CD4-positive, alpha-beta T cell treated with Interleukin-1 beta for 1 hour (primary cell): ENCODE measurements at places on chromosomes 1 and 21.

DNA sequence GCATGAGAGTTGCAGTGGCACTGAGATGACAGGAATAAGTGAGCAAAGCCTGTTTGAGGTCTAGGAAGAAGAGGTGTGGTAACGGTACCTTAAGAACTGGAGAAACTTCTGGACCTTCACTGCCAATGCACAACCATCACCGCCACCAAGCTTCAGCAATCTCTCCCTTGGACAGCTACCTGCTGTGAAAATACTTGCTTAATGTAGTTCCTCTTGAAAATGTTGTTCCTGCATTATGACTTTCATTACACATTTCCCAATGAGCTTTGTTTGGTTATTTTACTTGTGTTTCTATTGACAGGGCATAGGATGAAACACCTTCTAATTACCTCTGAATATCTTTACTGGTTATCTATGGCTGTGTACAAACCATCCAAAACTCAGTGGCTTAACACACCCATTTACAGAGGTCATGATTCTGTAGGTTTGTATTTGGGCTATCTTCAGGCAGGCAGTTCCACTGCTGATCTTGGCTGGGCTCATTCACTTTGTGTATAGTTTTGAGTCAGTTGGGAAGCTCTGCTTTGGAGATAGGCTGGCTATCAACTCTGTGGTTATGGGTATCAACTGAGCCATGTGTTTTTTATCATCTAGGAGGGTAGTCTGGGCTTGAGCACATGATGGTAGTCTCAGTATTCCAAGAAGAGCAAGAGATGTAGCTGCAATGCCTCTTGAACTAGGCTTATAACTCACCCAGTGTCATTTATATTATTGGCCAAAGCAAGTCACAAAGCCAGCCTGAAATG is 149.4 kb downstream of the ELAVL4 start:
- DNase-seq, result no peak

GRCh38 chr1:223844787-223845036 is 1.0 kb downstream of the TP53BP2 start:
- DNase-seq, result peak; percentile 24

DNA sequence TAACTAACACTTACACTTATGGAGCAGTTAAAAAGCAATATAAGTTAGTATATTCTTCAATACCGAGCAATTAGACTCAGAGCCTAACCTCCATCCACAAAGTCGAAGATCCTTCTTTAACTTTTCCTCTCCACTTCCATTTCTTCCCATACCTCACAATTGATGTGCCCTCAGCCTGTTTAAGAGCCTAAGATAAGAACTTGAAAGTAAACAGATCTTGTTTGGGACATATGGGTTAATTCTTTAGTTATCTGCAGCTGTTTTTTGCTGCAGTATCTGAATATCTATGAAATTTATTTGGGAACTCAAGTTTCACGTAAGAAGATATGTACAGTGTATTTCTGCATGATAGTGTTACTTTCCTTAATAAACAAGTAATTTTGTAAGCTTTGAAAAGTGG is 51.5 kb downstream of the MIGA1 start:
- DNase-seq, result no peak

DNA sequence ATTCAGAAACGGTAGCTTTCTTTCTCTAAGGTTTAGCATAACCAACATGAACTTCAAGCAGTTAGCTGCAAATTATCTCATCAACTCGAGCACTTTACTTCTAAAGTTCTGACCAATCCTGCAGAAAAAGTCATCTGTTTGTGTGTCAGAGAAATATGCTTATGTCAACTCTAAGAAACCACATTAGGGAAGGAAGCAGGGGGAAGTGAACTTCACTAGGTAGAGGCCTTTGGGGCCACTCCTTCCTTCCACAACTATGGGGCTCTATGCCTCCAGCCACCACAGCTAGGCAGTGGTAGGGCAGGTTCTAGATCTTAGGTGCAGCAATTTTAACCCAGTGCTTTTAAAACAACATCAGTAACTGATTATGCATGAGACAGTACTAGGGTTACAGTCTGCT is 375.9 kb downstream of the DSCAM start:
- DNase-seq, result no peak

DNA sequence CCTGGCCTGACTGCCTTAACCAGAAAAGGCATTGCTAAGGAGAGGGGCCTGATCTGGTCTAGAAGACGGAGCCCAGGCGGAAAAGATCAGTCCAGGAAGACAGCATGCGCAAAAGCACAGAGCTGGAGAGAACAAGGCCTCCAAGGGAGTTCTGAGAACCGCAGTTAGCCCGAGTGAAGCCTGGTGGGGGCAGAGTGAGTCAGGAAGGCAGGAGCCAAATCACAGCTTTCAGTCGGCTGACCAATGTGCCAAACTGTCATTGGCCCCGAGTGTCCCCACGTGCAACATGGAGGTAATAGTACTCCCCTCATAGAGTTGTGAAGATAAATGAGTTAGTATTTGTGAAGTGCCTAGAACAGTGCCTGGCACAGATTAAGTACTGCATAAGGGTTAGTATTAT is 1.2 kb upstream of the TSPAN2 start:
- no peak for DNase-seq

DNA sequence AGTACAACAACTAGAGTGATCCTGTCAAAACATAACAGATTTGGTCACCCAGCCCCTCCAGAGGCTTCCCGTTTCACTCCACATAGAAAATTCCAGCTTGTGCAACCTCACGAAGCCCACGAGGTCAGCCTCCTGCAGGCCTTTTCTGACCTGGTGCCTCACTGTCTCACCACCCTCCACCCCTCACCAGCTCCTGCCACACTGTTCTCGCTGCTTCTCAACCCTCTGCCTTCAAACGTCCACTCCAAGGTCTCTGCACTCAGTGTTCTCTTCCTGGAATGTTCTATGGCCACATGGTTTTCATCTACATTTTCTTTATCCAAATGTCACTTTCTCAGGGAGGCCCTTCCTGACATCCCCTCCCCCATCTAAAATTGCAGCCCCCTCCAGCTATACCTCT is 178.9 kb downstream of the DHRS3 start:
- no peak for DNase-seq

GRCh38 chr21:42666925-42667324 is 13.5 kb downstream of the PDE9A start:
- DNase-seq, result no peak

GRCh38 chr1:28097100-28097472 is 8.7 kb upstream of the EYA3 start:
- DNase-seq, result no peak

DNA sequence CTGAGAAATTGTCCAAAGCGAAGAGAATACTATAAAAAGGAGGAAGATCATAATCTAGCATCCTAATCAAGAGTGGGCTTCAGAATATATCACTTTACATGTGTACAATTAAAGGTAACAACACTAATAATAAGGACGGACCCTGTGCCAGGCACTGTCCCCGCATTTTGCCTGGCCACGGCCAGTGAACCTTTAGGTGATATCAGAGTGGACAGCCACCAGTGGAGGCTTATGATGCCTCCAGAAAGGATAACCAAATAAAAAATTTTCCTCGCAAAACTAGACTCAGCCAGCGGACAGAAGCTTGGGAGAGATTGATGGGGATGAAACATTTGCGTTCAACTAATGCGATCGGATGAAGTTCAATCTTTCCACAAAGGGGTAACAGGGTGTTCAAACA is 436.4 kb downstream of the NPHP4 start:
- no peak for DNase-seq

DNA sequence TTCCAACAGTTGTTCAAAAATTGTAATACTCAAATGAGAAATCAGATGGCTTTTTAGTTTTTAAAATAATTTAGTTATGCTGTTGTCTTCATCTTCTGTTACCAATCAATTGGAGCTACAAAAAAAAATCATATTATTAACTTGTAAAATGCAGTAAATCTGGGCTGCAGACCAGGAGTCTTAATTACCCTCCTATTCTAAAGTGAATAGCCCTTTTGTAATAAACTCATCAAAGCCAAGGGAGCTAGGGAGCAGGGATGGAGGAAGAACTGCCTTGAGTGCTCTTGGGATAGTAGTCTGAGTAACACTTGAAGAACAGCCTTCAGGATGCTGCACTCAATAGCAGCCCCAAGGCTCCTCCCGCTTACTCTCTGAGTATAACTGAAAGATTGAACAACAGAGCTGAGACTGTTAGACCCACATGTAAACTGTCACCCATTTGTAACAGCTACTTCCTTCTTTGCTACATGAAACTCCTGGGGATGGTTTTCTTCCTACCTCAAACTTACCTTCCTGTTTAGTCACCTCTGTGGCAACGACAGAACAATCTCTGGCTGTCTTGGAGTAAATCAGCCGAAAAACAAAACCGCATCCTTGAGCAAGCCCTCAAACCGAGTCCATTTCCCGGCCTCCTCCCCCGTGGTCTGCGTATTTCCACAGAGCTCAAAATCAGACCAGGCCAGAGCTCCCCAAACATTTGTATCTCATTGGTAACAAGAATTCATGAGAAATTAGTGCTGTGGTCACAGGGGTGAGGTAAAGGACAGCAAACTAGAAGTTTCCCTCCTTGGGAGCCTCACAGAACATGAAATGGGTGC is 55.9 kb downstream of the CD58 start:
- peak; percentile 71 for DNase-seq

DNA sequence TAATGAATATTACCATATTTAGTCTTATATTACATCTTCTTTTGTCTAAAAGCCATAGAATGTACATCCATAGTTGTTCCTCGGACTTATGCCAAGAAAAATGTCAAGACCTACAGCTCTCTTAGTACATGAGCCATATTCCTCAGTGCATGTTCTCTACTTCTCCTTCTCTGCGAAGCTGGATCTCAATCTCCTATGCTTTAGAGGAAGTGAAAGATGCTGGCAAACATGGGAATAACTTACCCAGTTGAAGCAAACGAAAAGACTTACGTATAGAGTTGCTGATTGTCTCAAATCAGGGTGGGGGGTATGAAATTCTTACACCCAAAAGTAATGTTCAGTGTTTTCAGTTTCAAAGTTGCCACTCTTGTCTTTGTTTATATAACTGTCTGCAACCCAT is 32.7 kb downstream of the OR13G1 start:
- DNase-seq, result no peak

DNA sequence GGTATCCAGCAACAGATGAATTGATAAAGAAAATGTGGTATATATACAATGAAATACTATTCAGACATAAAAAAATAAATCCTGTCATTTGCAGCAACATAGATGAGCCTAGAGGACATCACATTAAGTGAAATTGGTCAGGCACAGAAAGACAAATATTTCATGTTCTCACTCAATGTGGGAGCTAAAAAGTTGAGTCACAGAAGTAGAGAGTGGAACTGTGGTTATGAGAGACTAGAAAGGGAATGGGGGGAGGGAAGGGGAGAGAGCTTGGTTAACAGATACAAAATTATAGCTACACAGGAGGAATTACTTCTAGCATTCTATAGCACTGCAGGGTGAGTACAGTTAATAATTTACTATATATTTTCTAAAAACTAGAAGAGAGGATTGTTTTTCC is 37.1 kb upstream of the SERPINC1 start:
- no peak for DNase-seq

- DNase-seq, result no peak
Measured at GRCh38 chr1:41662765-41663437, 178.4 kb upstream of the EDN2 start.

DNA sequence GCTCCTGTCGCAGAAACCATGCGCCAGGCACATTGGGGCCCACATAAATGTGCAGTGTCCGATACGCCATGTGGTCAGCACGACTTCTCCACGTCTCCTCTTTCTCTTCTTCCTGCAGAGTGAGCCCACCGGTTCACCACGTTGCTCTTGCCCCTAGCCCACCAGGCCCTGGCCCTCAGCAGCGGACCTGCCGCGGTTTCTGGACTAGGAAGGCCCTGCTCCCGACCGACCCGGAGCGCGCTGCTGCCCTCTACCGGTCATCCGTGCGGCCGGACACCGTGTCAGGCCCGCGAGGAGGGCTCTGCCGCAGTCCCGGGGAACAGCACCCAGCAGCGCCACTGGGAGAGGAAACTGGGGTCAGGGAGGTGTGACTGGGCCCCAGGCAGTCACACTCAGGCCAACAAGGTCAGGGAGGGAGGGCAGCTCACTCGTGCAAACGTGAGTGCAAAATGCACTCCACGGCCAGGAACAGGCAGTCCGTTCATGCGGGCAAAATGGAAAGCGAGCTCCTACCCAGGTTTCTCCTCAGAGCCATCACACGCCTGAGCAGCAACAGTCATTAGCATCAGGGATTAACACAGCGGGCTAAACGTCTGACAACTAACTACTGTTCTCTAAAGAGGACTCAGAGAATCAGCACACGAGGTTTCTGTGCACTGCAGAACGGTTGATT is 13.7 kb downstream of the TLR5 start:
- peak; percentile 56 for DNase-seq

DNA sequence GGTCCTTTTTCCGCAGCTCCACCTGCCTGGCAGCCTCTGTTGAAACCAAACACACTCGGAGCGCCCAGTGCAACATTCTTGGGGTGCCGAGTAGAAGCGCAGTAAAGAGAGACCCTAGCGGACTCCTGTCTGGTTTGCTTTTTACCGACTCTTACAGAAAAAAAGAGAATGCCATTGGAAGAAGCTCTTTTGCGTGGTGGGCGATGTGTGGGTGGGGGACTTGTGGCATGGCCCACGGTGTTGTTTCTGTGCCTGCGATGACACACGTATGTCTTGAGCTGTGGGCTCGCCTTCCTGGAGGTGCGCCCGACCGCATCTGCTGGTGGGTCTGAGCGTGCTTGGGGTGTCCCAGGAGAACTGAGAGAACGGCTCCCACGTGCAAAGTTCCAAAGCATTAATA is 7.3 kb upstream of the BARHL2 start:
- DNase-seq, result no peak

GRCh38 chr1:205335692-205336091 is 14.1 kb upstream of the NUAK2 start:
- DNase-seq, result peak; percentile 79

GRCh38 chr1:182484067-182484466 is 34.1 kb downstream of the RGSL1 start:
- DNase-seq, result no peak

DNA sequence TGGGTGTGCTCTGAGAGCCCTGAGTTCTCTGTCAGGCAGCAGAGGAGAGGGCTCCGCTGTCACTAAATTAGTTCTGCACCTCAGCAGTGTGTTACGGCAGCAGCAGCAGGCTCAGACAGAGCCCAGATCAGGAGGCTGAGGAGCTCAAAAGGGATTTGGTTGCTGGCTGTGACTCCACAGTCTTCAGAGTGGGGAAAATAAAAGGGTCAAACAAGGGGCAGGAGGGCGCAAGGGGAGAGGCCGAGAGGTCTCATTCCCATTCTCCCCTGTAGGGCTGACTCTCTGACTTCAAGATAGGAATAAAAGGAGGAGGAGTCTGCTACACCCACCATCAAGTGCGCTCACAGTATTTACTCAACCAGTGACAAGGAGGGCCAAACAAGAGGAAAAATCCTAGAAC is 9.2 kb upstream of the SLC45A3 start:
- DNase-seq, result no peak

DNA sequence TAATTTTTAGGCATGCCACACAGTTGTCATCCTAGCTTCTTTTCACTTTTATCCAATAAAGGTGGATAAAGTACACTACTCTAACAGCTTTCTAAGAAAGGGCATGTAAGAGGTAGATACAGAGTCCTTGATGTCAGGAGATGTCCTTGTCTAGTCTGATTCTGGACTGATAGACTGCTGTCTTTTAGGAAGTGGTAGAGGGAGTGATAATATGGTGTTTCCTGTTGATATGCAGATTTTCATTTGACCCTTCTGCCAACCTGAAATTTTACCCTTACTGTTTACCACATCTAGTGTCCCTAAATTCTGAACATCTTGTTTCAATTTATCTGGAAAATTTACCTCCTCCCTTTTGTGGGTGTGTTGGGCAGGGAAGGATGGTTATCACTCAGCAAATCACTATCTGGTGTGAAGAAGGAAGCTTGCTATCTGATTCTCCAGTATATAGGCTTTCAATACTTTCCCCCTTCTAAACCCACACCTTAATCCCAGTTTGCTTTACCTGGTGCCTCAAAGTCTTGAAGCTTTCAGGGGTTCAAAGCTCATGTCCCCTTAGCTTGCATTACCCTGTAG is 354.9 kb upstream of the SNX7 start:
- no peak for DNase-seq

- DNase-seq, result no peak
Measured at GRCh38 chr1:228862542-228863505, 127.5 kb downstream of the RHOU start.
